ENCODE measurements at places on chromosomes 11 and 22. TPM values are rescaled to one million over a fixed set of nuclear protein-coding genes. Genes with fewer than 3 reads are reported as not detected.

The JAML gene
- polyA plus RNA-seq: 1.7 TPM

The TESMIN gene
- polyA plus RNA-seq: not detected

DNA sequence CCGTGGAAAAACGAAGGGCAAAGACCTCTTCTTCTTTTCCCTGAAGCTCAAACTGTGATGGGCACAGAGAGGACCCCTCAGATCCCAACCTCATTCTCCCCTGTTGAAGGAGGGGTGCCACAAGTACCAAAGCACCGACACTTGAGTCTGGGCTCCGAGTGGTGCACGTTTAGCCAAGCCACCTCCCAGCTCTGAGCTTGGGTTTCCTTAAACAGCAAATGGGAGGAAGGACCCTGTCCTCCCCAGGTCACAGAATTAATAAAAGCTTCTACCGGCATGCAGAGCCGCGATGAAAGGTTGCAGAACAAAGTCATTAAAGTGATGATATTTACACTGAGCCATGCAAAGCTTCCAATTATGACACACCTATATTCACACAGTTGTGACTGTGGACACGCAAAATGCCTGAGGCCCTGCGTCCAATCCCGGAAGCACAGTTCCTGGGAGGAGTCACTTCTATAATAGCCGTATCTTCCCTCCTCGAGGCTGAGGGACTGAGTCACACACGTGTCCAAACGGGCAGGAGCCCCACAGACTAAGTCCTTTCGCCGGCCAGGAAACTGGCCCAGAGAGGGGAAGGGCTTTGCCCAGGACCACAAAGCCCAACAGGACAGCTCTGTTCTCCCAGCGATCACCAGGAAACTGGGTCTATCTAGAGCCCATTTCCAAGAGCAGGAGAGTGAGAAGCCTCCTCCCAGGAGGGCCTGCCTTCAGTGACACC is 922 bp upstream of the CSNK1E start:
- DNase-seq: peak; percentile 61

DNA sequence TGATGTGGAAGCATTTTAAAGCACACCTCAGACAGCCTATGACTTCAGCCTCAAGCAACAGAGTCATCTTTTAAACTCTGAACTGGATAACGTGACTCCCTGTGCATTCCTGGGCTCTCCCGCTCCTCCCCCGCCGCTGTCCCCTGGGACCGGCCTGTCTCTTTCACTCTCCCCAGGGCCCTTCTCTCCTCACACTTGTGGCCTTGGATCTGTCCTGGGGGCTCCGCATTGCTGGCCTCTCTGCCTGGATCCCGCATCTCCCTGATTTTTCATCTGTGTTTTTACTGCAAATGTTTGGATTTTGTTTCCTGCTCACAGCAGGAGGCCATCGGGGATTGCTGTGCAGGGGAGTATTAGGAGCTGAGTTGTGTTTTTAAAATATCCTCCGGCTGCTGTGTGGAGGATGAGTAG is 15.4 kb downstream of the C11orf24 start:
- no peak for DNase-seq

The CTSF gene
- 23.6 TPM for polyA plus RNA-seq

DNA sequence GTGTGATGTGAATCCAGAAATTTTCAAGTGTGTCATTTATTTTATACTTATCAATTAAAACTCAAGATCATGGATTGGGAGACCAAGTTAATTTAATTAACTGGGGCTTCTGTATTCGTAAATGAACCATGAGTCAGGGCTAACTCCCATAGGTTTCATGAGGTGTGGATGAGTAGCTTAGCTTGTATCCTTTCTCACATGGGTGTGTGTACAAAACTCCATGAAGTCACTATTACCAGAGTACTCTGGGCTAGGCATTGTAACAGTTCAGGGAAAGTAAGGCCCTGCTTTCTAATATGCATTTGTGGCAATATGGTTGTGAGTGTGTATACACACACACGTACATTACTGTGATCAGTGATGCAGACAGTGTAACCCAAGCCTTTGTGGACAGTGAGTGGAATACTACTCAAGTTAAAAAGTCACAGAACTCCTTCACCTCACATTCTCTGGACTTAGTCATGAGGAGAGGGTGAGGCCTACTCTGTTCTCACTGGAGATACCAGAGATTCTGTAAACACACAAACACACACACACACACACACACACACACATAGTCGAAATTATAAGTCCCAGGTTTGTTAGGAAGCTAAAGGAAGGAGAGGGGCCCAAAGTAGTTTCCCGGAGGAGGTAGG is 3.5 kb downstream of the CNTF start:
- DNase-seq: no peak

The UBTFL1 gene
- polyA plus RNA-seq: not detected
